ENCODE measurements at places on chromosomes 11 and 22.

DNA sequence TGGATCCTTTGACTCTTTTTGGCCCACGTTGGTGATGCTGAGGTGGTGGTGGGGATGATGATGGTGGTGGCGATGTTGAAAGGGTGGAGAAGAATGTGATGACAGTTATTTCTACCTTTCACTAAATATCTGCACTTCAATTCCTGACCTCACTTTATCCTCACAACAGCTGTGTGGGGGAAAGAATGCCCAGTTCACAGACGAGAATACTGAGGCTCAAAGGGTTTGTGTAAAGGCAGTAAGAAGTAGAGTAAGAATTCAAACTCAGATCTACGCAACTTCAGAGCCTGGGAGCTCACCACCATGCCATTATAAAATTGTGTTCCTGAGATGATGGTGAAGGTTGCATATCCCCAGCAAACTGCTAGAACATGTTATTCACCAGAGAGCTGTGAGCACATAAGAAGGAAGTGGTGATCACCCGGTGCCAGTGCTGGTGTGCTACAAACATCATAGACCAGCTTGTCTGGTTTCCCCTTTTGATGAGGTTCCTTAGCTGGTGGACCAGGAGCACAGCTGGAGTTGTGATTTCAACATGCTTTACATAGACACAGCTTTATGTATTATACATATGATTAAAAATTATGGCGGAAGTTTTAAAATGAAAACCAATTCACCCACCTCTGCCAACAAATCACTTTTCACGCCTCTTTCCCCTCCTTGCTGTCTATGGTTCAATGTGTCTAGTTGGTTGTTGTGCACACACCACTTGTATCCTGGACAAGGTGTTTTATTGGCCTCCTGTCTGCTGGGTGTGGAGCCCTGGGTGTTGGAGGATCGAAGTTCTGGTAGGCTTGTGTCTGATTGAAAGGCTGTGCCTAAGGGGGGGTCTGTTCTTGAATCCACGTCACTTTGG is 6.2 kb downstream of the ST14 start:
- peak; percentile 67 for DNase-seq

DNA sequence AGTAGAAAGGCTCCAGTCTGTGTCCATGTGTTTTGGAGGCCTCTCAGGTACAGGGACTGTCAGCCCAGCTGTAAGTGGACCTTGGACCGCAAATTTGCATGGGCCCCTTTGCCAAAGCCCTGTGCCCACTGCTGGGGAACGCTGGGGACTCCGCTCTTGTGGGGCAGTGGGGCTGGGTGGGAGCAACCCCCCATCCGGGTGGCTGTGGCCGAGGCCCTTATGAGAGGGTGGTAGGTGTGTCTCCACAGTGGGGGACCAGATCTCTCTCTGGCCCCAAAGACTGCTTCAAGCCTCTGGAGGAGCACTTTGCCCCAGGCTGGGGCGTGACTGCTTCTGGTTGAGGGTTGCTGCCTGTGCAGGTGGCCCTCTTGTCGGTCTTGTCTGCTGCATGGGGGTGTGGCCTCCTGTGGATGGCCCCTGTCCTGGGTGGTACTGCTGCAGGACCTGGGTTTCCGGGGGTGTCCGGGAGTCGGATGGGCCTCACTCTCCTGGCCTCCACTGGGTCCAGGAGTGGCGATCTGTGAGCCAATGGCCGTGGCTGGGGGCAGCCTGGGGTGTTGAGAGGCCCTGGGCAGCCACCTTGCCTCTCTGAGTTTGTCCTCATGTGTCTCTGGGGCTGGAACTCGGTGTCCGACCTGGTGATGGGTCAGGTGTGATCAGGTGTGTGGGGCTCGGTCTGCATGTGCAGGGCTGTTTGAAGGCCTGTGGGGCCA is 15.9 kb downstream of the KCNQ1 start:
- DNase-seq, result no peak

DNA sequence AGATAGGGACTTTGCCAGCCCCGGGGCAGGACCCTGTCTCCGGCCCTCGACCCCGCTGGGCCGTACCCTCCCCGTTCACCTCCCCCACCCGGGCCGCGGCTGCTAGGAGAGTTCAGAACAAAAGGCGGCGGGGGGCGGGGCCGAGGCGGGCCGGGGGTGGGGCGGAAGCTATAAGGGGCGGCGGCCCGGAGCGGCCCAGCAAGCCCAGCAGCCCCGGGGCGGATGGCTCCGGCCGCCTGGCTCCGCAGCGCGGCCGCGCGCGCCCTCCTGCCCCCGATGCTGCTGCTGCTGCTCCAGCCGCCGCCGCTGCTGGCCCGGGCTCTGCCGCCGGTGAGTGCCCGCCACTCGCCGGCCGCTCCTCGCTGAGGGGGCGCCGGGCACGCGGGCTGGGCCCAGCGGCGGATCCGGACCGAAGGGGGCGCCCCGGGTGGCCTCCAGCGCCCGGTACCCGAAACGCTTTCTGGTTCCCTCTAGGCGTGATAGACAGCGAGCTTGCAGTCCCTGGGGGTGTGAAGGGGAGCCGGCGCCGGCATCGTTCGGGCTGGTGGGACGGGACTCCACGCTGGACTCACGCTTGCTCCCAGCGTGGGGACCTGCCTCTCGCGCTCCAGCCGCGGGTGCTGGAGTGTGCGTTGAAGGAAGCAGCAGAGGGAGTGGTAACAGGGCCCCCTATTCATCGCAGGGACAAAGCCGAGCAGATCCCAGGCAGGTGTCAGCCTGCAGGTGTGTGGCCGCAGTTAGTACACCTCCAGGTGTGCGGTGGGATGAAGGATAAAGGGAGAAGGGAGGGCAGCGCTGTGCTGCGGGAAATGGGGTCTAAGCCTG is at the start of gene MMP11:
MMP11 (plus strand) TSS at position 201 of the 825 bp plus-strand sequence; CDS start at position 223, 22 bp downstream.
- peak; percentile 75 for DNase-seq

- no peak for DNase-seq
Observed at GRCh38 chr11:66322732-66323427, 6.0 kb upstream of the CD248 start.

GRCh38 chr22:42645341-42645937 is 3.8 kb downstream of the CYB5R3 start:
- DNase-seq, result no peak

DNA sequence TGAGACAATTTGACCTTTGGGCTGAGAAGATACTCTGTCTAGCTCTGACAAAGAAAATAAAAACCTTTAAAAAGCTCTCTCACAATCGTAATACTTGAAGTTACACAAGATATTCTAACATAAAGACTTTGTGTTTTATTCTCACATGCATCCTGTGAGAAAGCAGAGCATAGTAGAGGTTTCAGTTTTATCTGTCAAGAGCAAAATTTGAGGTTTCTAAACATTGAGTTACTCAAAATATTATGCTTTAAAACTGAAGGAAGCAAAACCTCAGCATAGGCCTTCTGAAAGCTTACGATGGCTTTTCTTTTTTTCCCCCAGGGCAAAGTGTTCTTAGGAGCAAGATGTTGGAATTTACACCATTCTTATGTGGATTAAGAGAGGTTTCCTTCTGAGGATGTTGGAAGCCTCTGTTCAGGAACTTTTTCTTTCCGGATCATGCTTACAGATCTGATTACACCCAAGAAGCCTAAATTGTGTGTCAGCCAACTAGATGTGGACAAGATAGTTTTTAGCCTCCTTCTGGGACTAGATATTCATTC is 15.0 kb upstream of the OR51M1 start:
- no peak for DNase-seq

- no peak for DNase-seq
Observed at GRCh38 chr22:26665813-26666231, 8.4 kb downstream of the MIAT start.

DNA sequence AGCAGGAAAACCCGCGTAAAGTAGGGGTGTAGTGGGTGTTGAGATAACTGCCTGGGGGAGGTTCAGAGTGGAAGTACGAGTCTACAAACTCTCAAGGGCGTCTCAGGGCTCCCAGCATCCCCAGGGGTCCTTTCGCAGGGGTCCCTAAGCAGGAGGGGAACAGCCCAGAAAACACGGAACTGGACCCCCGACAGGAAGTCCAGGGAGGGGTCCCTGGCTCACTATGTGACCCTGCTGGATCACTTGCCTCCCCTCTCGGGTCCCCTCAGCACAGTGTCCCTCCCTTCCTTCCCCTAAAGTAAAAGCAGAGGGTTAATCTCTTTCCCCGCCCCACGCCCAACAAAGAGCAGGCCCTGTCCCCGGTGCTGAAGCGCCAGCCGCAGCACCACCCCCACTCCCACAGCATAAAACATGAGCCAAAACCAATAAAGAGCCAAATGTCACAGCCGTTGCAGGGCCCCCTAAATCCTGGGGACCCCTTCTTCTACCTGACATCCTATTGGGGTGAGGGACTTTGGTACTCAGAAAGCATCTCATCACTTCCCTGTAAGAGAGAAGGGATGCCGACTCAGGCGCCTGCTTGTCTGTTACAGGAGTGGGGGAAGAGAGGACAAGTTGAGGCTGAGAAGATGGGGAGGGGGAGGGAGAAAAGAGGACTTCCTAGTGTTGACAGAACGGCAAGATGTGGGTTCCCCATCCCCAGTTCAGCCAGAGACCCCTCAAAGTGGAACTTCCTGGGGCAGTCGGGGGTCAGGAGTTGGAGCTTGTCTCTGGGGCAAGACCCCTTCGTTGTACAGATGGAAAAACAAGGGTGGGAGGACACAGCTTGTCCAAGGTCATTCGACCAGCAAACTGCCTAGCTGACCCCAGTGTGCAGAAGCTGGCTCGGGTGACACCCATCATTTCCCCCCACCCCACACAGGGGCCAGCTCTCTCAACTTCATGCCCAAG is 1.4 kb upstream of the NEFH start:
- no peak for DNase-seq

DNA sequence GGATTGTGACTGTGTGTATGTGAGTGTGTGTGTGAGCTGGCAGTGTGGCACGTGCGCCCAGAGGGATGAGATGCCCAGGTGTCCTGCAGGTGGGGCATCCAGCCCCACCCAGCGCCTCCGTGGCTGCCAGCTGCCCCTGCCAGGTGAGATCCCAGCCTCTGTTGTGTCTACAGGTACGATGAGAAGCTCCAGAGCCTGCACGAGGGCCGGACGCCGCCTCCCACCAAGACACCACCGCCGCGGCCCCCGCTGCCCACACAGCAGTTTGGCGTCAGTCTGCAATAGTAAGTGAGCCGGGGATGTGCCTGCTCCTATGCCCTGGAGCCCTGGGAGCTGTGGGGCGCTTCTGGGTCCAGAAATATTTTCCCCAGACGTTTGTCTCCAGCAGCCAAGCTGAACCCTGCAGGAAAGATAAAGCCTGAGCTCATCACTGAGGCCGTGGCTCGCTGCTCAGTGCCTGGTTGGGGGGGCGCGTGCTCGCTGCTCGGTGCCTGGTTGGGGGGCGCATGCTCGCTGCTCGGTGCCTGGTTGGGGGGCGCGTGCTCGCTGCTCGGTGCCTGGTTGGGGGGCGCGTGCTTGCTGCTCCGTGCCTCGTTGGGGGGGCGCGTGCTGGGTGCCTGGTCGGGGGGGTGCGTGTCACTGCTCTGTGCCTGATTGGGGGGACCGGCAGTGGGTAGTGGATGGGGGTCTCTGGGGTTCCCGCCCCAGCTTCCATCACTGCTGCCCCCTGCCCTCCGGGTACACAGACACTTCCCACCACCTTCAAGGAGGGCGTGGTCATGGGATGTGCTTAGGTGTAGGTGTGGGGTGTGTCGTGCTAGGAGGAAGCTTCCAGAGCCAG is 73.2 kb downstream of the ARHGAP8 start:
- no peak for DNase-seq

GRCh38 chr11:70434813-70435278 is 36.5 kb downstream of the CTTN start:
- no peak for DNase-seq

GRCh38 chr11:69337211-69337721 is 43.3 kb downstream of the MYEOV start:
- peak; percentile 36 for DNase-seq

All from germinal center (tissue), 1 donor.